Colonic mucosa (tissue), 4 donors: ENCODE measurements at places on chromosomes 7 and 10. TPM values are rescaled to one million over a fixed set of nuclear protein-coding genes. Genes with fewer than 3 reads are reported as not detected.

- no peak for DNase-seq
Measured at GRCh38 chr7:117012696-117013095, 59.4 kb downstream of the ST7 start.

GRCh38 chr10:82206831-82207230 is 331.8 kb downstream of the NRG3 start:
- DNase-seq: no peak

DNA sequence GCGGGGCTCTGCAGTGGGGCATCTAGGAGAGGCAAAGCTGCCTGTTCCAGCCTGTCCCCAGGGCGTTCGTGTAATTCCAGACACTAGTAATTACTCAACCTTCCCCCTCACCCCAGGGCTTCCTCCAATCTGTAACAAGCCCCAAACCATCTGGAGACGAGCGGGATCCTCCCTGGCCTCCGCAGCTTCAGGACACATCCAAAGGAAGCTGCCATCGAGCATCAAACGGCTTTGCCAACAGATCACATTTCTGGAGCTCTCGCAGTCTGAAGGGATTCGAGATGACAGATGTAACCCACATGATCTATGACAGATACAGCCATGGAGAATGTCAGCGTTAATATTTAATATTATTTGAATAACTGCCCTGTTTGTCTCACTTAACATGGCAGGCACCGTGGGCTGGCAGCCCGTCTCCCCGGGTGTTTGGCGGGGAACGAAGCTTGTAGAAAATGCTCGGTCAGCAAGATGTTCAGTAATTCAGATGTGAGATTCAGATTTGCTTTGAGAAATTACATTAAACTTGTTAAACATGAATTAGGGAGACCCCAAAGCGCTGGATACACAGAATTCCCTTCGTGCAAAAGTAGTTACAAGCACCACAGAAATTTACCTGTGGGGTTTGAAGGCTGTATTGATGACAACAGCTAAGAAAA is 108.5 kb upstream of the C7orf33 start:
- no peak for DNase-seq

- no peak for DNase-seq
Measured at GRCh38 chr7:81768951-81769778, 682 bp downstream of the HGF start.

DNA sequence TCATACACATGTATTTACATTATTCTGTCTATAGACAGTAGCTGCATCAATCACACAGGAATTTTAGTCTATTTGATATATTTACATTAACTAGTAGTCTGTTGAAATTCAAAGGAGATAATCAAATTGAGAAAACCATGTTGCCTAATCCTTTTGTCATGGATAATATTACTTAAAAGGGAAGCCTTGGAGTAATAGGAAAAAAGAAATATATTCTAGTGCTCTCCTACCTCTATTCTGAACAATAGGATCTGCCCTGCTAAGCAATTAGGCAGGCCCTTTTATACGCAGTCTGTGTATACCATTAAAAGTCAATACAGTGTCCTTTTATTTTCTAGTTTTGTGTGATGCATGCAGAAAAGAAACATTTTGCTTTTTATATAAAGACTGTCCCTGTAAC is 24.5 kb downstream of the UMAD1 start:
- no peak for DNase-seq

- no peak for DNase-seq
Measured at GRCh38 chr7:2986561-2986960, 57.1 kb downstream of the CARD11 start.

DNA sequence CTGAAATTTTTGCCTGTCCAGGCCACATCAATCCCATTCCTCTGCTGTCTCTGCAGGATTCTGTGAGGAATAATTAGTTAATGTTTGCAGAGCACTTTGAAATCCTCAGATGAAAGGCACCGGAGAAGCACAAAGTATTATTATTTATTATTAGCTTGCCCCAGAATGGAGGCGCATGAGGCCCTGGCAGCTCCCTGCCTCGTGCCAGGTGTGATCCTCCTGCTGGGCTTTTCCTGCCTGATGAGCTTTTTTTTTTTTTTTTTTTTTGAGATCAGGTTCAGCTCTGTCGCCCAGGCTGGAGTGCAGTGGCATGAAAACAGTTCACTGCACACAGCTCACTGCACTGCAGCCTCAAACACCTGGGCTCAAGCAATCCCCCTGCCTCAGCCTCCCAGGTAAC is 65.2 kb downstream of the TCF7L2 start:
- DNase-seq: no peak

- no peak for DNase-seq
Measured at GRCh38 chr7:121504482-121504881, 108.4 kb upstream of the FAM3C start.

DNA sequence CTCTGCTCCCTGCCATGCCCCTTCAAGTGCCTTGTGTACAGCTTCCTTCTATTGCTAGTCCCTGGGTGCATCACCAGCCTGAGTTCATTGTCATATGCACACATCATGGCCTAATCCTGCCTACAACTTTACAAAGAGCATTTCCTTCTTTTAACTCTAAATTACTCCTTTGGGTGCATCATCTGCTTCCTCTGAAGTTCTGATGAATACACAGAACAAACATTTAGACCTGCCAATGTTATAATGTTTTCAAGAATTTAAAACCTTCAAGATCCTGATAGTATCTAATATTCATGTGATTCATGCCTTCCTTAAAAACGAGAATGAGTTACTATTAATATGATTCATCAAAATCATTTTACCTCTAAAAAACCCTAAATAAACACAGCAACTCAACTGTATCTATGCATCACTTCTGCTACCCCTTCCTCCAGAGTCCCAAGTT is 357.1 kb downstream of the MAGI2 start:
- no peak for DNase-seq

Gene FGFBP3
- 2.8 TPM for total RNA-seq

Gene HOXA1
- 1.7 TPM for total RNA-seq

Gene SPDYE2B
- total RNA-seq: not detected

Gene ADCY1
- total RNA-seq: 1.1 TPM

Gene MEIG1
- 0.58 TPM for total RNA-seq

Gene KCNMA1
- 44.5 TPM for total RNA-seq

Gene SLC29A4
- 4.6 TPM for total RNA-seq
